ENCODE measurements at places on chromosomes 5 and 9.

DNA sequence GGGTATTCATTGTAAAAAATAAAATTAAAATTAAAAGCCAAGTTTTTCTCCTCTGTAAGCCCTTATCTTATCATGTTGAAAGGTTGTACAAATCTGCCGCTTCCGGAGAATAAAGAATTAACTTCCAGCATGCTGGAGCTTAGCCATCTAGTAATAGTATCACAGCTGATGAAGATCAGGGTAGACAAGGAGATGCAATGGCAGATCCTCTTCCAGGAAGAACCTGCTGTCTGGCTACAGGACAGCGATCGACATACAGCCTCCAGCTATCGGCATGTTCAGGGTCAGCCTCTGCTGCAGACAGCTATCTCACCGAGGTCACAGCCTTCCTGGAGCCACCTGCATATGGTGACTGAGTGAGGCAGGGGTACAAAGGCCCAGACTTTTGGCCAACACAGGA is 82.6 kb downstream of the MED27 start:
- DNase-seq: no peak

- DNase-seq: peak; percentile 54
These were observed 27.2 kb downstream of the C9orf152 start for GRCh38 chr9:110180511-110181434.

- peak; percentile 56 for DNase-seq
These were observed 333.7 kb downstream of the ELAVL2 start for GRCh38 chr9:23492126-23493002.

DNA sequence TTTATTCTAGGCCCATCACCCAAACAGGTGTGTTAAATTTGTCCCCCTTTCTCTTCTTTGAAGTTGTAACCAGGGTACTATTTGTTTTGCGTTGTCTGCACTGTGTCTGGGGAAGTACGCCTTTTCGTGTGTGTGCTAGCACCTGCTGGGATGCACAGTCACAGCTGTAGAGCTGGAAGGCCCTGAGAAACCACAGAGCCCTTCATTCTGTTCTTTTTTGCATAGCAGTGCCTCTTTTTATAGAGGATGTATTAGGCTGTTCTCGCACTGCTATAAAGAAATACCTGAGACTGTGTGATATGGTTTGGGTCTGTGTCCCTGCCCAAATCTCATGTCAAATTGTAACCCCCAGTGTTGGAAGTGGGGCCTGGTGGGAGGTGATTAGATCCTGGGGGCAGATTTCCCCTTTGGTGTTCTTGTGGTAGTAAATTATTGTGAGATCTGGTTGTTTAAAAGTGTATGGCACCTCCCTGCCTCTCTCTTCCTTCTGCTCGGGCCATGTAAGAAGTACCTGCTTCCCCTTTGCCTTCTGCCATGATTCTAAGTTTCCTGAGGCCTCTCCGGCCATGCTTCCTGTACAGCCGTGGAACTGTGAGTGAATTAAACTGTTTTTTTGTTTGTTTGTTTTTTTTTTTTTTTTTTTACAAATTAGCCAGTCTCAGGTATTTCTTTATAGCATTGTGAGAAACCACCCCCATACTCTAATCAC is 14.0 kb downstream of the SEC61B start:
- DNase-seq: no peak

DNA sequence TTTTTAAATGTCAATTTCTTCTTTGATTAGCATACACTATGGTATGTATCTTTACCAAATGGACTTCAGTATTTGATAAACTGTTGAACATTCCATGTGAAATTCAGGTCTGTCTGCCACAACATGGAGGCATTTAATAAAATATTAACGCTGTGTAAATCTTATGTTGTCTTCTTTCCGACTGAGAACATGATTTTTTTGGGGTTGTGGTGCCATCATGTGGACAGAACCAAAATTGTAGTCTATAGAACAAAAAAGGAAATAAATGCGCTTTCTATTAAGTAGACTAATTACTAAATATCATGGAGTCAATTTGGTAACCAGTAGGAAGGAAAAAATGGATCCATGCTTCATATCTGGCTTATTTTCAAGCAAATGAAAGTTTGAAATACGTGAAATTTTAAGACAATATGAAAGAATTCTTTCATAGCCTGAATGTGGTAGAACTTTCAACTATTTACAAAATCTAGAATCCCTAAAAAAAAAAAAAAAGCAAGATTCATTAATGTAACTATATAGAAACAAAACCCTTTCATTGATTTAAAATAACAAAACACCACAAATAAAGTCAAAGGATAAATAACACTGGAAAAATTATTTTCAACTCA is 2.8 kb upstream of the PLK2 start:
- DNase-seq: peak; percentile 75

All from AML-193 (cell line).